Naive thymus-derived CD4-positive, alpha-beta T cell (primary cell): ENCODE measurements at places on chromosomes 5 and 9. TPM values are rescaled to one million over a fixed set of nuclear protein-coding genes. Genes with fewer than 3 reads are reported as not detected.

- DNase-seq: no peak
Measured at GRCh38 chr5:125480911-125481310, 734.5 kb upstream of the ZNF608 start.

GRCh38 chr5:148208226-148208625 is 5.4 kb downstream of the SPINK6 start:
- DNase-seq: no peak

GRCh38 chr9:14347406-14348122 is 33.6 kb upstream of the NFIB start:
- no peak for DNase-seq

DNA sequence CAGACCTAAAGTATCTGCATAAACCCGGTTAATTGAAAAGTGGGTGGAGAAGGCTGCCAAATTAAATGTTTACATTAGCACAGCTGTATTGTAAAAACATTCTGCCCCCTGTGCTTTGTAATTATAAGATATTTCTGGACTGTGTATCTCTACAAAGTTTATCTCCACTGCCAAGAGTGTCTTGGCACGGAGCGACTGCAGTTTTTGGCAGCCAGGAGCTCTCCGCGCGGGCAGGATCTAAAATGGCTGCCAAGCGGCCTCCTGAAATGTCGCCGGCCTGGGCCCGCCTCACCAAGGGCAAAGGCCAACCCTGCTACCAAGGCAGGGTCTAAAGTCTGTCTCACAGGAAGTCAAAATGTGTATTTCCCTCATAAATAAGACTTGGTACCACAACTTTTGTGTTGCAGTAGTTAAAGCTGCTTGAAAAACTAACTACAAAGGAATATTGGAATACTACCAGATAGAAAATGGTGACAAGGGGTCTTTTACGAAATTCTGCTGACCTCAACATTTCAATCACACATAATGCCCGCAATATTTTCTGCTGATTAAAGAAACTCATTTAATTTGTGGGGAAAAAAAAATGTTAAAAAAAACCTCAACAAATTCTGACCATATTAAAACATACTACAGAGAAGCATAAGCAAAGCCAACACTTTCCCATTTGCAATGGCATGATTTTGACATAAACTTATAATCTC is 110.4 kb downstream of the NFIB start:
- no peak for DNase-seq

DNA sequence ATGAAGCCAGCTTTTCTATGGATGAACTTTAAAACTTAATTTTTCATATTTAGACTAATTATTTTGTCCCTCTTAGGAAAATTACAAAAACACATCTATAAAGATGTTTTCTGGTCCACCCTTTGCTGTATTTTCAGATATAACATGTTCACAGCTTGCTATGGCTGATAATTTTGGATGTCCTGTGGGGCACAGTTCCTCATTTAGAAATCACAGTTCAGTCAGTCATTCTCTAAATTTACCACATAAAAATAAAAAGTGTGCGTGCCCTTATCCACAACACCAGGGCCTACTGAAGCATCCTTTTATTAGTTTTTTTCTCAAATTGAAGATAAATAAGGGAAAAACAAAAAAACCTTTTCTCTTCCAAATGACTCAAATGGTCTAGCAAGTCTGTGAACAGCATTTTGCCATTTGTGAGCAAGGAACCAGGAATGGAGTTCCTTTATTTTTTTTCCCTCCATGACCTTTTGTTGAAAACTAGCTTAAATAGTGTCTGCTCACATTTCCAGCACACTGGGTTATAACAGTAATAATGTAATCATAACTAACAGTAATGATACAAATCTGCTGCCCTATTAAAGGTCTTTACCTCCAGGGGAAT is 87.1 kb downstream of the CEMIP2 start:
- DNase-seq: no peak

The UGT3A2 gene
- not detected for total RNA-seq

The GFRA3 gene
- total RNA-seq: not detected in 2 replicates

The NTNG2 gene
- 3.7 TPM for total RNA-seq
